Calu3 (cell line): ENCODE measurements at places on chromosomes 11 and 22. TPM values are rescaled to one million over a fixed set of nuclear protein-coding genes. Genes with fewer than 3 reads are reported as not detected.

GRCh38 chr11:111870522-111870885 is 877 bp downstream of the ALG9 start:
- peaks cover 14% of the 10 kb centered on the region for H3K36me3 ChIP-seq
- no peaks in the 10 kb centered on the region for H3K27me3 ChIP-seq
- H3K4me3 ChIP-seq, result peak overlapping the region; percentile 78
- H3K4me1 ChIP-seq, result no peaks in the 10 kb centered on the region
- DNase-seq, result no peak

DNA sequence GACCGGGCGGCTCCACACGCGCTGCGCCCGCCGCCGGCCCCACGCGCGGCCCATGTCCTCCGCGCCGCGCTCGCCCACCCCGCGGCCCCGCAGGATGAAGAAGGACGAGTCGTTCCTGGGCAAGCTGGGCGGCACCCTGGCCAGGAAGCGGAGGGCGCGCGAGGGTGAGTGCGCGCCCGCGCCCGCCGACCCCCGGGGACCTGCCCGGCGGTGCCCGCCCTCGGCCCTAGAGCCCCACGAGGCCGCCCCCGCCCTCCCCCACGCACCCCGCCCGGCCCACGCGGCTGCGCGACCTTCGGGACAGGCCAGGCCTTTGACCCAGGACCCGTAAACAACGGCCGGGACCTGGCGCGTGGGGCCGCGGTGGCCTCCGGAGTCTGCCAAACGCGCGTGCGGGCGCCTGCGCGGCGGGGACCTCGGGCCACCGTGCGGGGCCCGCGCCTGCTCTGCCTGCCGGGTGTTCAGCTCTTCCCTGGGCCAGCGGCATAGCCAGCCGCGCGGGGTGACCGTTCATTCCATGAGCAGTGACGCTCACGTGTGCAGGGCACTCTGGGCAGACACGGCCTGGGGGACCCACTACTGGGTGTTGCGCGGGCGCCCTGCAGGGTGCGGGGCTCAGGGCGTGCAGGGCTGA is at the start of gene PARVB:
Gene PARVB, plus strand, starts transcription at position 15 of the 634 bp plus-strand sequence. Its CDS starts 38 bp downstream, at position 53.
- peaks cover 17% of the 10 kb centered on the region for H3K4me1 ChIP-seq
- peak; percentile 15 for DNase-seq
- peak within 1 kb of the TSS; percentile 66 for H3K27ac ChIP-seq
- peaks cover 7% of the 10 kb centered on the region for H3K36me3 ChIP-seq

DNA sequence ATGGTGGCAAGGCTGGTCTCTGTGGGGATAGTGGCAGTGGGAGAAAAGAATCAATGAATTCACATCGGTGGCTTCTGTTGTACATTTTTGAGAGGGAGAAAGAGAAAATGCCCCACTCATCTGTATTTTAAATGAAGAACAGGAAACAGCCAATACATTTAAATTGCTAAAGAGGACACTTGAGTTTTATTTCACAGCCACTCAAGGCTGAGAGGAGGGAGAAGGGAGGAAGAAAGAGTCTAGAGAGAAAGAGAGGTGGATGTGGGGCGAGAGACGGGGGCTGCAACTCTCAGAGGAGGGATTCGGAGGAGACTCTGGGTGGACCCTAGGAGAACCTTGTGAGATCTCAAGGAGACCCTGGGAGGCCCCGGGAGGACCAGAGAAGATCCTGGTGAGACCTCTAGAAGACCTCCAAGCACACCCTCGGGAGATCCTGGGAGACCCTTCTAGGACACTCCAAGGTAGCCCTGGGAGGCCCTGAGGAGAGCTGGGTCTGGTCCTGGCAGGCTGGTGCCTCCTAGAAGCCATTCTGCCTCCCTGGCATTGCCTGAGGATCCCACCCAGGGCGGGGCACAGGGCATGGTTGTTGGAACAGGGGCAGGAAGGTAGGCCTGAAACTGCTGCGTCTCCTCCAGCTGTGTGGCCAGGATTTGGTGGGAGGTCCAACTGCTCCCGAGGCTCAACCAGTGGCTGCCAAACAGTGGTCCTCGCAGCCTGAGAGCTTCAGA is 91.0 kb upstream of the SHISAL1 start:
- H3K4me3 ChIP-seq, result no peak overlapping the region
- no peak overlapping the region for H3K27ac ChIP-seq
- peaks cover 89% of the 10 kb centered on the region for H3K27me3 ChIP-seq
- H3K4me1 ChIP-seq, result no peaks in the 10 kb centered on the region
- H3K36me3 ChIP-seq, result no peaks in the 10 kb centered on the region

DNA sequence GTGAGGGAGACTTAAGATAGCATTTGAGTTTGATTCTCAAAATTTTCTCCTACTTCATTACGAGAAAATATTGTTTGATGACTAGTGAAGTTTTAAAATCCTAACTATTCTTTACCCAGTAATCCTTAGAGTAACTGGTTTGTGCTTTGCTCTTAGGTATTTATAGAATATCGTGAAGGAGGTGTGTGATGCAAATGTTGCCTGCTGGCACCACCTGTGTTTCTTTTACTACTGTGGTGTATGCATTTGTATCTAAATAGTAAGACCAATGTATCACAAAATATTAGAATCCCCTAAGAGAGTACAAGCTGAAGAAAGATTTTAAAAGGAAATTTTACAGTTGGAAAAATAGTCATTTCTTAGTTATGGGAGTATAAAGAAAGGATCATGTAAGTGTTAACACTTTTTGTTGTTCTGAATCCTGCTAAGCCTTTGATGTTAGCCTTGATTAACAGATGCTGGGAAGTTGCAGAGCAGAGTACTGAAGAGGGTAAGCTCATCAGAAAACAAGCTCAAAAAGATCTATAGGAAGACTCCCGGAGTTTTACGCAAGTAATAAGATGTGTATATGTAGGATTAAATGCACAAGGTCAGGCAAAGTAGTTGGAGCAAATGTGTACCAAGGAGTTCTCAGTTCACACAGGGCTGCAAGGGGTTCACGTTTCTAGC is 102.2 kb upstream of the SLC6A5 start:
- H3K4me3 ChIP-seq, result no peak overlapping the region
- DNase-seq, result no peak
- peaks cover 9% of the 10 kb centered on the region for H3K4me1 ChIP-seq
- H3K27me3 ChIP-seq, result no peaks in the 10 kb centered on the region
- peaks cover 6% of the 10 kb centered on the region for H3K36me3 ChIP-seq
- peak overlapping the region; percentile 27 for H3K27ac ChIP-seq

- H3K27me3 ChIP-seq, result no peaks in the 10 kb centered on the region
Observed at GRCh38 chr22:46066691-46067090, 83.6 kb upstream of the PPARA start.

DNA sequence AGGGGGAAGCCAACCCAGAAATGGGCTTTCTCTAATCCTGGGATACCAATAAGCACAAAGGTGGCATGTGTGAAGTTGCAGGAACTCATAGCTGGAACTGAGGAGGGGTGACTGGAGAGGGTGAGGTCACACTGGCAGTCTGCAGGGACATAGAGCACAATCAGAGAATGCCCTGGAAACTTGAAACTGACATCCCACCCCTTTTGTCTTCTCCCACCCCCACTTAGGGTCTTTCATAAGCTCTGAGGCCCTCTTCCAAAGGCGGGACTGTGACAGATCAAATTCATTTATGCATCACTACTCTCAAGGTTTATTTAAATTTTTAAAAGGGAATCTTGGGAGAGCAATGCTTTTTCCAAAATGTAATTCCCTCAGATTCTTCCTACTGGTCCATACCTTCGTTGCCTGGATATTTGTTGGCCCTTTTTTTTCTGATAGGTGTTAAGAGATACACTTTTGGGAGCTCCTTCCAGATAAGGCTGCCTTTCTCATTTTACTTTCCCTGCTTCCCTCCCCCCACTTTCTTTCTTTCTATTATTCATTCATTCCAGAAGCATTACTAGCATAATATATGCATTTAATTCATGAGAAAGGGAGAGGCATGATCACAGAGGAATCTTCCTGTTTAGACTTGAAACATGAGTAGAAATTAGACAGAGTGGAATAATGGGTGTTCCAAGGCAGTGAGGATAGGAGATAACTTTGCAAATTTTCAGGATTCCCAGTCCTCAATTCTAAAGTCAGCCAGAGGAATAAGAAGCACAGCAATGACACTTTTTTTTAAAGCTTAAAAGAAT is 14.8 kb downstream of the OR51E2 start:
- H3K27ac ChIP-seq, result no peak overlapping the region
- no peak overlapping the region for H3K4me3 ChIP-seq
- no peaks in the 10 kb centered on the region for H3K27me3 ChIP-seq
- DNase-seq, result no peak
- no peaks in the 10 kb centered on the region for H3K4me1 ChIP-seq

GRCh38 chr22:43099095-43099494 is 9.9 kb upstream of the TTLL1 start:
- no peak overlapping the region for H3K27ac ChIP-seq
- no peak for DNase-seq
- peaks cover 16% of the 10 kb centered on the region for H3K36me3 ChIP-seq

DNA sequence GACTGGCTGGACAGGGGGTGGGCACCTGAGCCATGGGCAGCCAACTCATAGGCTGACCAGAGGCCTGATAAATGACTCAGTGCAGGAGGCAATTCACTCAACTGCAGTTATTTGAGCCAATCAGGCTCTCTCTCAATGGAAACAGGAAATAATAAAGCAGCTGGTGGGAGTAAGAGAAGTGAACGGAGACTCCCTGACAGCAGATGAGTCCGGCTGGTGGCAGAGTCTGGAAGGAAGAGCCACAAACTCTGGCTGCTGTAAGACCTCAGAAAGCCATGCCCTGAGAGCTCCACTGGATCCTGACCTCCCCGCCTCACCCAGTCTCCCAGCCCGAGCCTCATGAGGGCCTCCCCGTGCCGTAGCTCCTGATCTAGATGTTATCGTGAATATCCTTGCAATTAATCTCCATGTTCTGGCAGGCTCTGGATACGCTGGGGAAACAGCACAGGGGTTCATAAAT is 69.8 kb downstream of the TRIM29 start:
- no peak overlapping the region for H3K4me3 ChIP-seq
- H3K4me1 ChIP-seq, result no peaks in the 10 kb centered on the region
- no peaks in the 10 kb centered on the region for H3K36me3 ChIP-seq
- H3K27me3 ChIP-seq, result peaks cover 66% of the 10 kb centered on the region
- H3K27ac ChIP-seq, result no peak overlapping the region
- no peak for DNase-seq

DNA sequence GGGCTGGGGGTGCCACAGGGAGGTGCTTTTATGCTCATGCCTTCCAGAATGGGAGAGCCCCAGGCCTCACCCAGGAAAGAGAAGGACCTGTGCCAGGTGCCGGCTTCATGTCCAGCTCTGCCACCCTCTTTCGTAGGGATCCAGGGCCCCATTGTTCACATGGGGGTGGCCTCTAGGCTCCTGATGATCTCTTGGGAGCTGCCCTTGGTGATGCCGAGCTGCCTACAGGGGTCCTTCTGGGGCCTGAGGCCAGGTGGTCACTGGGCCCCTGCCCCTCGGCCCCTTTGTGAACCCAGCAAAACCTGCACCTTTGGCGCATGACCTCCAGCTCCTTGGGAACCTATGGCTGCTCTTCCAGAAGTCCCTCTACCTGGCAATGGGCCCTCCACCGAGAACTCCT is 41.4 kb upstream of the SMIM38 start:
- peaks cover 17% of the 10 kb centered on the region for H3K4me1 ChIP-seq
- no peak overlapping the region for H3K27ac ChIP-seq
- H3K36me3 ChIP-seq, result peaks cover 8% of the 10 kb centered on the region
- no peak overlapping the region for H3K4me3 ChIP-seq
- no peak for DNase-seq
- peaks cover 9% of the 10 kb centered on the region for H3K27me3 ChIP-seq

GRCh38 chr11:113393501-113393985 is 6.0 kb downstream of the ANKK1 start:
- no peak overlapping the region for H3K4me3 ChIP-seq
- H3K4me1 ChIP-seq, result no peaks in the 10 kb centered on the region
- no peaks in the 10 kb centered on the region for H3K36me3 ChIP-seq
- DNase-seq, result no peak

The MYO7A gene
- total RNA-seq, result 3.7 and 5.2 TPM in 2 replicates

The BIRC3 gene
- 69.4 and 85.6 TPM in 2 replicates for total RNA-seq

The PATE2 gene
- total RNA-seq, result not detected in 2 replicates

The MIAT gene
- 0.52 and 0.64 TPM in 2 replicates for total RNA-seq

The OR5T2 gene
- not detected in 2 replicates for total RNA-seq

The HIPK3 gene
- total RNA-seq, result 53.6 and 61.5 TPM in 2 replicates

The CDON gene
- 10.6 and 14.8 TPM in 2 replicates for total RNA-seq

The KDM4E gene
- total RNA-seq, result not detected in 2 replicates

The TRPC6 gene
- total RNA-seq, result not detected in 2 replicates
